Fibroblast of skin of scalp (primary cell): ENCODE measurements at places on chromosomes 7 and 10.

- DNase-seq, result no peak
These were observed 598.7 kb downstream of the GRID1 start for GRCh38 chr10:85767891-85768290.

DNA sequence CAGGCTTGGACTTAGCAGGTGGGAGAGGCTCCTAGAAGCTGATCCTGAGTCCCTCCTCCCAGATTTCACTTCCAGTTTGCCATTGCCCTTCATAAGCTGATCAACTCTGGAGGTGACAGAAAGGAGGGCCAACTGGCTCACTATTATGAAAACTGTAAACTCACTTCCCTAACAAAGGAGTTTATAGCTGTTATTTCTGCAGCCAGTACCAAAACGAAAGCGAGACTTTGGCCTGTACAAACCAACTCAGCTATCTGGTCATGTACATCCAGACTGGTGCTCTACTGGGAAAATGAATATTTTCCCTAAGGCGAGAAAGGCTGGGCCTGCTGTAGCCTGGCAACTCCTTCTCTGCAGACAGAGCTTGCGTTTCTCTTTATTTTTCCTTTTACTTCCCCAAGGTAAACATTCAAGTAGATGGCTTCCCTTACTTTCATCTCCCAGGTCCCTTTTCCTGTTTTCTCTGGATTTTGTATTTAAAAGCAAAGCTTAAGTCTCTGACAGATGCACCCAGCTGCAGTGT, 54.7 kb downstream of the GALNT17 start:
- DNase-seq, result no peak

DNA sequence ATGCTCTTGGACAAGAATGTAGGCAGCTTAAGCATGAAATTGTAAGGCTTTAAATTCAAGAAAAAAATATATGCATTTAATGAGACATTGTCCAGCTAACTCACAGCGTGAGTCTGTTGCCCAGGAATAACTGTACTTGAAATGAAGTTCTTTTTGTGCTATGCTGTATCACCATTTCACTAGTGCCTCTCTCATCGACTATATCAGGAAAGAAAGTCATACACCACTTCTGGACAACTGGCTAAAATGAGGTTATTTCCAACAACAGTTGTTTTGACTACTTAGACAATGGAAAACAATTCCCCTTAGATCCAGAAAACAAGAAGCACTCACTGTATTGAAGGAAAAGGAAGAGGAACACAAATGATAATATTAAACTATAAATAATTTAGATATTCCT, 251.8 kb downstream of the CRPPA start:
- DNase-seq, result no peak

- no peak for DNase-seq
These were observed 303.5 kb upstream of the AOAH start for GRCh38 chr7:37027557-37028341.

DNA sequence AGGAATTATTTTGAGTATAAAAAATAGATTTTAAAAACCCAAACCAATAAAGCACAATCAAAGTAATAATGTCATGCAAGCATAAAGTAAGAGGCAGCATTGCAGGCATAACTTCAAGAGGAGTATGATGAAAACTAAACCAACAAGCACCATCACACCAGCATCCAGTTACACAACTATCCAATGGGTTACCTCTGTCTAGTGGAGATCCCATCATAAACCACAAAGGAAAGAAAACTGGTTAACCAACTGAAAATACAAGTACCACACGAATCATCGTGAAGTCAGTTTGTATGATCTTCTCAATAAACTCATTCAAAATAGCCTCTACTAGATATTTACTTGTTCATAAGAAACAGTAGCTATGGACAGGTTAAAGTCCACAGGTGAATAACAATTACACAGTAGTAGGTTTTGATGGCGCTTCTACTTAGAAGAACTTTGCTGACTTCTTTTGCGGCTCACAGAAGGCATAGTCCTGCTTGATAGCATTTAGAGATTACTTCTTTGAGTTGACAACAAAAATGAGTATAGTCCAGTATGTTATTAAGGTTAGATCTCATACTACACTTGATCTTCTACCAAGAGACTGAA, 116.6 kb downstream of the MICU1 start:
- peak; percentile 15 for DNase-seq

DNA sequence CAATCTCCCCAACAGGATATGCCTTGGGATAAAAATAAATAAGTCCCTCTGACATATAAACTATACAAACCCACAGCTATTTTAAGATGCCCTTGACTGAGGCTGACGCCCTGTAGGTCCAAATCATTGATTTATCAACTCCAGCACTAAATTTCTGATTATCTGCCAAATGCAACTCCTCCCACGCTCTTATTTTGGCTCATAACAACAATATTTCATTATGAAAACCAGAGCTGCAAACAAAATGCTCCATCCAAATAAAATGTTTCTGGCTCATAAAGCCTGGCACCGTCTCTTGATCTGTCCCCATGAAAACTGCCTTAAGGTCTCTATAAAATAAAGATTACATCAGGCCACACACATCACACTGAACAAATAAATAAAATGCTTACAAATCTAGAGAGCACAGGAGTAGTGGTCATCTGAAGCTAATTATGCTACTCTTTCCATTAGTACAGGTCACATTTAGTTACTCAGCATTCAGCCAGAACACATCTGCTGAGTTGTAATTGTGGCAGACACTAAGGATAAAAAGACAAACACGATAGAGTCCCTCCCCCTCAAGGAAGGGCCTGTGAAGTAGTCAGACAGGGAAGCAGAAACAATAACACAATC, 28.8 kb downstream of the CACUL1 start:
- DNase-seq, result no peak

GRCh38 chr7:73971322-73971703, 56.7 kb upstream of the ELN start:
- DNase-seq, result no peak

- peak; percentile 13 for DNase-seq
These were observed 28.4 kb downstream of the DNAJC9 start for GRCh38 chr10:73218431-73219191.

DNA sequence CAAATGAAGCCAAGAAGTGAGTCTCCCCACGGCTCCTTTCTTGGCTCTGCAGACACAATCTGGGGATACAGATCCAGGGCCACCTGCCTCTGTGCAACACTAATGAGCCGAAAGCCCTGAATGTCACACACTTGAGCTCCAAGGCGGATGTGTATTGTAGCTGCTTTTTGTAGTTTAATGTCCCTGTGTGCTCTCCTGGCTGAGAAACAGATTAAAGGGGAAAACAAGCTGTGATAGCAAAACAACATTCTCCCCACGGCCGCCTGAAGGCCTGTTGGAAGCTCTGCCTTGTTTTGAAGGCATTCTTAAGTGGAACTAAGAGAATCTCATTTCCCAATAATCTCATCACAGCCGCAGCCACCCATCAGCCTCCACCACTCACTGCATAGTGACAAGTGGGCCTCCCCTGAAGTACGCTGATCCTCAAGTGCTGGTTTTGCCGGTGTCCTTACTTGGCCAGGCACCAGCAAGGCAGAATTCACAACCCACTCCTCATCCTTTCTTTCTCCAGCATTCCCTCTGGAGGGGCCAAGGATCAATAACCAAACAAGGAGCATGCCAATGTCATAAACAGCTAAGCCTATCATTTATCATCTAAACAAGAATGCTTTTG, 44.4 kb upstream of the AMPH start:
- no peak for DNase-seq

GRCh38 chr10:129057856-129058663, 409.0 kb upstream of the MGMT start:
- no peak for DNase-seq

GRCh38 chr10:36451391-36451970, 673.9 kb upstream of the ANKRD30A start:
- no peak for DNase-seq

DNA sequence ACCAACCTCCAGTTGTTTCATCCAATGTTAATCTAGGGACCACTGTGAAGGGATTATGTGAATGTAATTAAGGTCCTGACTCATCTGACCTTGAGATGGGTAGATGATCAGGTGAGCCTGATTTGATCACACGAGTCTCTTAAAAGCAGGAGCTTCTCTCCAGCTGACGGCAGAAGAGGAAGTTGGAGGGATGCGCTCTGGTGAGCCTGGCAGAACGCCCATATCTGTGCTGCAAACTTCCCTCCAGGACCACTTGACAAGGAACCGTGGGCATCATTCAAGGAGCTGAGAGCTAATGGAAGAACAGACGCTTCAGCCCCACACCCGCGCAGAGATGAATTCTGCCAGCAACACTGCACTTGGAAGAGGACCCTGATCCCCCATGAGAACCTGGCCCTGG, 642.4 kb downstream of the TNS3 start:
- DNase-seq, result no peak

- DNase-seq, result no peak
These were observed 594.7 kb downstream of the KCNMA1 start for GRCh38 chr10:77042706-77043419.

DNA sequence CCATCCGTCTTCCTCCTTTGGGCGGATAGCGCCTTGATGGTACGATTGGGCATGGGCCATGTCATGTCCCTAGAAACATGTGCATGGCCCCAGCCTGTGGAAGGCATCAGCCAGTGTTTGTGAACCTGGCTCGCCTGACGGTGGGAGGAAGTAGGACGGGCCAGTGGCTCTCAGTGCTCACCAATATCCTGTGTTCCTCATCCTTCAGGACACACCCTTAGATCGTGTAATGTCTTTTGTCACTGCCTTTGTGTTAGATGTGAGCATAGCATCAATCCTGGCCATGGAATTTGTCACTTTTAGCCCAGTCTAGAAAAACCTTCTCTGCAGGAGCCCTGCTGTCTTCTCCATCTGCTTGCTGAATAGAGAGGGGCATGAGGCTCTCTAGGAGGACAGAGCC, 77.6 kb downstream of the PFKFB3 start:
- DNase-seq, result no peak

DNA sequence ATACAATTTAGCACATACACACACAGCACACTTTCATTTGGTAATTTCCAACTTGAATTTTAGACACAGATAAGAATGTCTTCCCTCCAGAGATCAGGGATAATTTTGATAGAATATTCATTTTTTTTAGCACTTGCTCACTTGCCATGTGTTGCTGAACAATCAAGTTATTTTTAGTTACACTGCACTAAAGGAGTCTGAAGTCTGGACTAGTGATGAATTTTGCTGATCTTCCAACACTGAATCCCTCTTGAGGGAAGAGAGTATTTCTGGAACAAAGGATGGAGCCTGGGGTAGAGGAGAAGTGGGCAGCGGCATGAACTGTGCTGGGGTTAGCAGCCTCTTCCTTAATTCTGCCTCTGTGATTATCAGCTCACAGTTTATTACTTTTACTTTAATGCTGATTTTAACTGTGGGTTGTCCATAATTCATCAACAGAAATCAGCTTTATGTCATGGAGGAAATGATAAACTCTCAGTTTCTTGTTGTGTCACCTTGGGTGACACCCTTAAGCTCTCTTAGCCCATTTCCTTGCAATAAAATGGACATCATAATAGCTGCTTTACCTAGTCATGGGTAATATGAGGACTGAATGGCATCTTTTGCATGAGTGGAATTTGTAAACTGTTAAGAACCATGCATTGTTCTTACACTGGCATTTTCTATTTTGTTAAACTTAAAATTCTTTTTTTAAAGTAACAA, 32.1 kb downstream of the SGPL1 start:
- DNase-seq, result peak; percentile 20

DNA sequence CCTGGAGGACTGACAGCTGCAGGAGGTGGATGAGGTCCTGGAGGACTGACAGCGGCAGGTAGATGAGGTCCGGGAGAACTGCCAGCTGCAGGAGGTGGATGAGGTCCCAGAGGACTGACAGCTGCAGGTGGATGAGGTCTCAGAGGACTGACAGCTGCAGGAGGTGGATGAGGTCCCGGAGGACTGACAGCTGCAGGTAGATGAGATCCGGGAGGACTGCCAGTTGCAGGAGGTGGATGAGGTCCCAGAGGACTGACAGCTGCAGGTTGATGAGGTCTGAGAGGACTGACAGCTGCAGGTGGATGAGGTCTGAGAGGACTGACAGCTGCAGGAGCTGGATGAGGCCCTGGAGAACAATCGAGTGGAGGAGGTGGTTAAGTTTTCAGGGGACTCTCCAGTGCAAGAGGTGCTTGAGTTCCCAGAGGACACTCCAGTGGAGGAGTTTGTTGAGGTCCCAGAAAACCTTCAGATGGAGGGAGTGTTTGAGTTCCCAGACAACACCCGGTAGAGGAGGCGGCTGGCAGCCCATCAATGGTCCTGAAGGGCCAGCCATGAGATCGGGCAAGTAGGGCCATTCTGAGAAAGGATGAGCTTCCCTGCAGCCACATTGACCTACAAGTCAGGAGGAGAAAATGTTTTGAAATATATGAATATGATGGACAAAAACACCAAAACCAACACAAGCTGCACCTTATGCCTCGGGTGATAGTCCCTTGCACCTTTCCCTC, 4.7 kb upstream of the EIF5AL1 start:
- no peak for DNase-seq

DNA sequence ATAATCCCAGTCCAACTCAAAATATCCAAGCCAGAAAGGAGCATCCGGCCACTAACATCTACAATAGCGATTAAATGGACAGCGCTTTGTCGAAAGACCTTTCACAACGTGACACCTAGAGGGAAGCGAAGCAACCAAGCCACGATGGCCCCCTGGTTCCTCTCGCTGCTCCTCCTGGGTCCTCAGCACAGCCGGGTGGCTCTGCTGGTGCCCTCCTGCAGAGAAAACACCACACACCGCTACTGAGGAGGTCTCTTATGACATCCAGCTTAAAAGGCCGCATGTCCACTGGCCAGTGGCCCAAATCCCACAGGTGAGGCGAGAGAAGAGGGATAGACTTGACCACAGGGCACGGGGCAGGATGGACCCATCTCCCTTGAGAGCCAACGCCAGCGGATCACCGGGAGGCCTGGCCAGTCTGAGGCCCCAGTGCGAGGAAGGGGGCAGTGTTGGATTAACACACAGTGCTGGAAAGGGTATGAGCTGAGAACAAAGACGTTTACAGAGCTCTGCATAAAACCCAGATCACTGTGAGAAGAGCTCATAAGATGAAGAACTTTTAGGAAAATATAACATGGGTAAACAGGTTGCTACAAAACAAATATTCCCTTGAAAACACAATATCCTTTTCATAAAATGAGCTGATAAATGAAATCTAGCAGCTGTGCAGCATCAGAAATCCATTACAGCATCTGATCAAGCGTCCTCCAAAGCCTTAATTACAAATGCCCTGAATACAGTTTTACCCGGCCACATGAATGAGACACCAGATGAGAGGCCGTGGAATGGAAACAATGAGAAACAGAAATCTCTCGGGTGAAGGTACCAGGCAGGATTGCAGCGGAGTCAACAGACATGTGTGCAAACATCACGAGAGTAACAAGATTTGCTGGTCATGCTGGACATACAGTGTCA, 236.7 kb downstream of the DIP2C start:
- peak; percentile 20 for DNase-seq

DNA sequence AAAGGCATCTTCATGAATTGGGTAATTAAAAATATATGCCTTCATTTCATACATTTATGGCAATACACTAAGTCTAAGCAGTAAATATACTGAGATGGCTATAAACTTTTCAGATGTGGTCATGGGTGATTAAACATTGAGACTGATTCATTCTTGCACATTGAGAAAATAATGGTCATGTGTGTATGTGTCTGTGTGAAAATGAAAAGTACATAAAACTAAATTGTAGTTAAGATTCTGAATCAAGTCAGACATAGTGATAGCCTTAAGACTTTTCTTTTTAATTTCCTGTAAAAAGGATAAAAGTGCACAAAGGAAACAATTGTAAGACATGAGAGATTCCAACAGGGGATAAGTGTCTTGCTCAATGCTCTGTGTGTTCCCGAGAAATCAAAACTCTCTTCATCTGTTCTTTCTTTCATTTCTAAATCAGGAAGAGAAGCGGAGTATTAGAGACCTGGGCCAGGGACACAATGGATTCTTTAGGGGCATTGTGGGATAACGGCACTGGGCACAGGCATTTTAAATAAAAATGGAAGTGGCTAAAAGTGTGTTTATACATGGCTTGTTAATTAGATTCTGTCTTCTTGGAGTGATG, 69.8 kb upstream of the AGR3 start:
- DNase-seq, result no peak
